ENCODE measurements at places on chromosomes 4 and X. TPM values are rescaled to one million over a fixed set of nuclear protein-coding genes. Genes with fewer than 3 reads are reported as not detected.

Gene AMTN
- total RNA-seq = not detected

Gene BTK
- total RNA-seq = 0.07 TPM

Gene PDE6B
- 12.7 TPM for total RNA-seq

Gene H2BW2
- total RNA-seq = not detected

Gene AWAT2
- total RNA-seq = 0.26 TPM

Gene ART3
- 0.42 TPM for total RNA-seq

Gene CSN1S1
- total RNA-seq = not detected

Gene GPC3
- total RNA-seq = 81.0 TPM

Gene MTNR1A
- total RNA-seq = 0.76 TPM

Gene NAP1L2
- 12.2 TPM for total RNA-seq

Gene MAGIX
- total RNA-seq = 1.00 TPM

Gene MAGEE1
- total RNA-seq = 2.2 TPM

Gene MAGEA11
- total RNA-seq = 0.18 TPM

Gene CT45A10
- 3.6 TPM for total RNA-seq

Gene NPY2R
- 0.04 TPM for total RNA-seq

Gene USP17L12
- total RNA-seq = not detected

Gene CACNA1F
- total RNA-seq = 0.55 TPM

Gene DRD5
- not detected for total RNA-seq

Gene HOPX
- not detected for total RNA-seq

Gene SORCS2
- total RNA-seq = 4.9 TPM

Gene SHROOM2
- 22.9 TPM for total RNA-seq

Gene CMC4
- total RNA-seq = 13.4 TPM

Gene DCAF8L1
- not detected for total RNA-seq

Gene UCP1
- total RNA-seq = not detected

Gene NDP
- total RNA-seq = not detected

Gene FGA
- total RNA-seq = not detected

Gene NSUN7
- 26.5 TPM for total RNA-seq

Gene MAPK10
- 11.6 TPM for total RNA-seq

Gene FAM156B
- total RNA-seq = 24.3 TPM

Gene ZGRF1
- 25.1 TPM for total RNA-seq

Gene PGK1
- total RNA-seq = 534 TPM

Gene DUX4
- total RNA-seq = not detected

Gene ELF4
- total RNA-seq = 4.3 TPM

Gene SH3TC1
- 0.59 TPM for total RNA-seq

Gene CT45A1
- total RNA-seq = not detected

Gene SATL1
- 0.11 TPM for total RNA-seq

Gene PLXNB3
- total RNA-seq = not detected

Gene BEX1
- total RNA-seq = 81.4 TPM

Gene KLB
- total RNA-seq = 0.04 TPM

Gene MUC7
- not detected for total RNA-seq

Gene PDZD4
- total RNA-seq = 73.0 TPM

Gene GLRA2
- total RNA-seq = not detected

Gene PLK4
- 24.1 TPM for total RNA-seq

Gene SPANXN5
- total RNA-seq = not detected

Gene ANAPC10
- 31.4 TPM for total RNA-seq

Gene NAP1L3
- 41.3 TPM for total RNA-seq

Gene NFXL1
- 10.7 TPM for total RNA-seq

Gene VSIG4
- total RNA-seq = not detected

Gene KIT
- total RNA-seq = 7.6 TPM

Gene MAGEA10
- not detected for total RNA-seq

Gene PPAT
- total RNA-seq = 92.7 TPM

Gene CYP2U1
- 1.5 TPM for total RNA-seq

Gene HSFX1
- 0.76 TPM for total RNA-seq

Gene ZNF157
- 0.31 TPM for total RNA-seq

Gene TMPRSS11F
- not detected for total RNA-seq

Gene PDLIM3
- total RNA-seq = 2.7 TPM

Gene HEPH
- 27.5 TPM for total RNA-seq

Gene TREX2
- 0.11 TPM for total RNA-seq
